ENCODE measurements at places on chromosomes 3 and 15. TPM values are rescaled to one million over a fixed set of nuclear protein-coding genes. Genes with fewer than 3 reads are reported as not detected.

ENTPD3 gene
- total RNA-seq: not detected

FBXO40 gene
- not detected for total RNA-seq

USP13 gene
- 9.8 TPM for total RNA-seq

FOXL2NB gene
- not detected for total RNA-seq

CD96 gene
- total RNA-seq: not detected

PLD1 gene
- 2.8 TPM for total RNA-seq

All from MG63 (cell line).